Activated T-helper 1 cell treated with Interleukin-2 at 50 U/mL for 16 hours (primary cell): ENCODE measurements at places on chromosomes 5 and 9.

DNA sequence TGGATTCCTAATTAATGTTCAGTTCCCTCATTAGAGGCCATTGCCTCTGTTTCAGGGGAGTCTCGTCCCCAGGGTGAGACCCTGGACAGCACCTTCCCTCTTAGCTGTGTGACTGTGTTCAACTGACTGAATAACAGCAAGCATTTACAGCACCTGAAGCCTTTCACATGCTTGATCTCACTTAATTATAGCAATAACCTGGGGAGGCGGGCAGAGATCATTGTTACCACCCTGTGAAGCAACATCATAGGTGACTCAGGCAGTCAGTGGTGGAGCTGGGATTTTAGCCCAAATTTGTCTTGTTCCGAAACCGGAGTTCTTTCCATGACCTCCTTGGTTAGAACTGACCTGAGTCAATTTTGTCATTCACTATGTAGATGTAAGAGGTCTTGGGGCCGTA lies 105.2 kb upstream of the RAD23B start:
- no peak for DNase-seq

DNA sequence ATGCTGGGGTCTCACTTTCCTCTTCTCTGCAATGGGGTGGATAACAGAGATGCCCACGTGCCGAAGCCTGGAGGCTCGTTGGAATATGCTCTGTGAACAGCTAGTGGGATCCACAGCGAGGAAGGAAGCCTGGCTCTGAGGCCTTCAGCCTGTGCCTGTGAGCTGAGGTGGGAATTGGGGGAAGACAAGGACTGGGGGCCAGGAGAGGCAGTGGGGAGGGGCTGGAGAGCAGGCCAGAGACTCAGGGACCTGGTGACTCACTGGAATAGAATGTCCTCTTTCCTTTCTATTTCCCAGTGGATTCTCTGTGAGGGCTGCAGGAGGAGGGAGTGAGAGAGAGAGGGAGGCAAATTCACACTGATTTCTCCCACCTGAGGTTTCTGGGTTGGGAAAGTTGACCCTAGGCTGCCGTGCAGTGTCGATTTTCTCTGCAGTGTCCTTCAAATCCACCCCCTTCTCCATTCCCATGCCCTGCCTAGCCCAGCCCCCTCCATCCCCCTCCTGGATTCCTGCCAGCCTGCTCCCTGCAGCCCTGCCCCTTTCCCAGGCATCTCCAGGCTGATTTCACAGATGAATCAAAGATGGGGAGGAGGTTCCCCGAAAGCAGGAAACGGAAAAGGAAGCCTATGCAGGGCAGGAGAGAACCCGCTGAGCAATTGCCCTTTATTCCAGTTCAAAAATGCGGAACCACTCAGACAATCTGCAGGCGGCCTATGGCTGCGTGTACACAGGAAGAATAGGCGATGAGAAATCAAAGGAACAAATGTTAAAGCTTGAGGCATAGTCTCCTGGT lies 1.4 kb upstream of the SPAAR start:
- DNase-seq: no peak

- no peak for DNase-seq
Measured at GRCh38 chr9:76605321-76605900, 146.4 kb downstream of the GCNT1 start.

GRCh38 chr9:95167998-95168397 lies 149.5 kb downstream of the FANCC start:
- DNase-seq: peak; percentile 9

DNA sequence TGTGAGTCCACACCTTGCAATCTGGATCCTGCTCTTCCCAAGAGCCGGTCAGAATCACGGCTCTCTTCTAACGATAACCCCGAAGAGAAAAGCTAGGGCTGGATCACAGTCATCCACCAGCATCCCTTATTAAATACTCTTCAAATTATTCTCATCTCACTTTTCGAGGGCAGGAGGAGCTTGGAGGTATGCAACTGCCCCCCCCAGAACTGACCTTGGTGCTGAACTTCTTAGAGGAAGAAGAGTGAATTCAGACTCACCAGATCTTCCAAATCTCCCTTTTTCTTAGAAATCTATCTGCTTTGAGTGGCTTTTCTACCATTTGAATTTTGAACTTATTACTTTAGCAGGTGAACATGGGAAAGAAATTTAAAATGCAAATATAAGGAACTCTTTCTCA lies 75.7 kb downstream of the MED10 start:
- DNase-seq: no peak

- no peak for DNase-seq
Measured at GRCh38 chr9:6944896-6945295, 187.1 kb downstream of the KDM4C start.

DNA sequence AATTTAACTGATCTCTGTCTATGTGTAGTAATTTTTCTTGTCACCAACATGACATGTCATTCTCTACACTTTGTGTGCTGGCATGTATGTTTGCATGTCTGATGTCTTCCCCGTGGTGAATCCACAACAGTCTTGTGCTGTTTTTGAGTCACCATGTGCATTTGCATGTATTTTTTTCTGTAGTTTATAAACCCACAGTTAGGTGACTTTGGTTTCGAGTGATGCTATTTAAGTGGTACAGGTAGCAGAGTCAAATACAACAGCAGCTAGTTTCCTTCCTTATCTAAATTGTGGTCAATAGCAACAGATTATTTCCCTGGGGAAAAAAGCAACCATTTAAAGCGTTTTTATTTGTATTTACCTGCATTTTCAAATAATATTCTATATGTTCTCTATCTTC lies 89.9 kb upstream of the FSD1L start:
- no peak for DNase-seq

DNA sequence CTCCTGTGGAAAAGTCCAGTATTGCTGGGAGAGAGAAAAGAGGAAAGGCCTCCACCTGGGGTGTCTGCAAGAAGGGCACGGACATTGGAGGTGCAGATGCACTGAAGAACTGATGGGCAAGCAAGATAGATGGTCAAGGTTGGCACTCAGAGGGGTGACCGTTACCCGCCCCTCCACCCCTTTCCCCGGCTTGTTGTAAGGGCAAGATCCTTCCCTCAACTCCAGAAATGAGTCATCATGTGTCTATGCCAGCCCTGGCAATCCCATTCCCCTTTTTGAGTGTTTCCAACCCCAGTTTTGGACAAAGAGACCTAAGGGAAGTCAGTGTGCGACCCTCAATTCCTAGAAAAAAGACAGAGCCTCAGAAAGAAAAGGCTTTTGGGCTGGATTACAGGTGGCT lies 34.9 kb upstream of the ATP6V1G1 start:
- no peak for DNase-seq

- DNase-seq: no peak
Measured at GRCh38 chr5:15807871-15808270, 307.9 kb downstream of the FBXL7 start.

DNA sequence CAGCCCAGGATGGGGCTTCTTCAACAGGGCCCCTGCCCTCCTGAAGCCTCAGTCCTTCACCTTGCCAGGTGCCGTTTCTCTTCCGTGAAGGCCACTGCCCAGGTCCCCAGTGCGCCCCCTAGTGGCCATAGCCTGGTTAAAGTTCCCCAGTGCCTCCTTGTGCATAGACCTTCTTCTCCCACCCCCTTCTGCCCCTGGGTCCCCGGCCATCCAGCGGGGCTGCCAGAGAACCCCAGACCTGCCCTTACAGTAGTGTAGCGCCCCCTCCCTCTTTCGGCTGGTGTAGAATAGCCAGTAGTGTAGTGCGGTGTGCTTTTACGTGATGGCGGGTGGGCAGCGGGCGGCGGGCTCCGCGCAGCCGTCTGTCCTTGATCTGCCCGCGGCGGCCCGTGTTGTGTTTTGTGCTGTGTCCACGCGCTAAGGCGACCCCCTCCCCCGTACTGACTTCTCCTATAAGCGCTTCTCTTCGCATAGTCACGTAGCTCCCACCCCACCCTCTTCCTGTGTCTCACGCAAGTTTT lies 23.6 kb downstream of the PCDHGC5 start:
- peak; percentile 70 for DNase-seq

DNA sequence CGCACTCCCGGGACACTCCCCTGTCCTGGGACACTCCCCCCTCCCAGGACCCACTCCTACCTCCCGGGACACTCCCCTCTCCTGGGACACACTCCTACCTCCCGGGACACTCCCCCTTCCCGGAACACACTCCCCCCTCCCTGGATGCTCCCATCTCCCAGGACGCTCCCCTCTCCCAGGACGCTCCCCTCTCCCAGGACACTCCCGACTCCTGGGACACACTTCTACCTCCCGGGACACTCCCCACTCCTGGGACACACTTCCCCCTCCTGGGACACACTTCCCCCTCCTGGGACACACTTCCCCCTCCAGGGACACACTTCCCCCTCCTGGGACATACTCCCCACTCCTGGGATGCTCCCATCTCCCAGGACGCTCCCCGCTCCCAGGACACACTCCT lies 95.6 kb downstream of the RXRA start:
- DNase-seq: no peak

DNA sequence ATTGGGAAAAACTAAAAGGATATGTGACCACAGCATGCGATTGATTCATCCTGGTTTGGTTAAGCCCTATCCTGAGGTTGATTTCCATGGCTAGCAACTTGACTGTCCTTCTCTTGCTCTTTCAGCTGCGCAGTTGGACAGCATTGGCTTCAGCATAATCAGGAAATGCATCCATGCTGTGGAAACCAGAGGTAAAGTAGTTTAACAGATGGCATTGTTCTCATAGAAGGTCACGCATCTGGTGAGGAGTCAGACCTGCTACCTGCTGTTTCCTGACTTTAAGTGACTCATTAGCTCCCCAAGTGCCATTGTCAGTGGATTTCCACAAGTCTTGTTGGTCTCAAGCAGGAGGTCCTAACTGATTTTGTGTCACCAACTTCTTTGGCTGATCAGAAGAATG lies 266.9 kb downstream of the ARHGAP26 start:
- no peak for DNase-seq

- no peak for DNase-seq
Measured at GRCh38 chr5:167721926-167722440, 569.5 kb upstream of the WWC1 start.
